Activated CD8-positive, alpha-beta memory T cell treated with anti-CD3 and anti-CD28 coated beads for 1 hour (primary cell): ENCODE measurements at places on chromosomes 3 and 15.

DNA sequence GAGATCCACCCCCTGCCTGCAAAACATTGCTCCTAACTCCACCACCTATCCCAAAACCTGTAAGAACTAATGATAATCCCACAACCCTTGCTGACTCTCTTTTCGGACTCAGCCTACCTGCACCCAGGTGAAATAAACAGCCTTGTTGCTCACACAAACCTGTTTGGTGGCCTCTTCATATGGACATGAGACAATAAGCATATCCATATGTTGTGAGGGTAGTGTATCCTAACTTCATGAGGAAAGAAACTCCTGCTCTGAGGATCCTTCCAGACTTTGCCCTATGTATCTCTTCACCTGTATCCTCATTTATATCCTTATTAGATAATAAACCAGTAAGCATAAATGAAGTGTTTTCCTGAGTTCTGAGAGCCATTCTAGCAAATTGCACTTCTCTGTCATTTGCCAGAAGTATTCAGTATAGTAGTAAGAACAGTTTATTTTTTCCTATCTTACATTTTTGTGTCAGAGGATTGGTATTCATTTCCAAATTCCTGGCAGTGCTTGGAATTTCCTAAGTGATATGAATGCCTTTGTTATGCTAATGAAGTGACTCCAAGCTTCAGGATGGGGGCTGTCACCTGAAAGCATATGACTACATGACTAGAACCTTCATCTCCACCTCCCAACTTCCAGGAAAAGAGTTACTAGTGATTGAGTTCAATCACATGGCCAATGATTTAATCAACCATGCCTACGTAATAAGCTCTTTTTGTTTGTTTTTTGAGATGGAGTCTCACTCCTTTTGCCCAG, 30.2 kb downstream of the TTBK2 start:
- no peak for DNase-seq

DNA sequence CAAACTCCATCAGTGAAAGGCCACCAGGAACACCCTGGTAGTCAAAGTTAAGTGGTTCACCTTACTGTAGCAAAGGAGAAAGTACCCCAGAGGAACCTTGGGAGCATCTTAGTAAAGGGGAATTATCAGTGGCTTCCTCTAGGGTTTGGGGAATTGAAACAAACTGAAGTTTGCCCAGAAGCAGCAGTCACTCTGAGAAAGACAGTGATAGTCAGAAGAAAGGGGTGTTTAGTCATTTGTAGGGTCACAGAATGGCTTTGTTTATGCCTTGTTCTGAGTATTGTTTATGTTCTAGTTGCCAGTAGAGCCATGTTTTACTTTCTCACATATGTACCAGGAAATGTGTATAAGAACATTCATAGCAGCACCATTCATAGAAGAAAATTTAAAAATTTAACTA, 93.8 kb downstream of the FHIT start:
- DNase-seq: no peak

DNA sequence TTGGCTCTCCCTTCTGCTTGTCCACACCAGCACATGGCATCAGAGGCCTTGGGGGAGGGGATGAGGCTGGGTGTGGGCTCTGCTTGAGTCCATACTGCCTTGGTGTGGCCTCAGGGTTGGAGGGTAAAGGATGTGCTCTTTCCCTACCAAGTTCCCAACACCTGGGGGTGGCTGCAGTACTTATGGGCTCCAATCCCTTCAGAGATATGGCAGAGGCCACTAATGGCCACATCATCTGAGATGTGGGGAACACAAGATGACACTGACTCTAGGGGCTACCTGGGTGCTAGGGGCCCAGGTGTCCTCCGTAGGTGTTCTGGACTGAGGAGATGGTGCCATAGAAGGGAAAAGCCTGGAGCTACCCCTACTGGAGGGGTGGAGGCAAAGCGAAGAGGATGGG, 6.9 kb downstream of the CXCR6 start:
- DNase-seq: no peak

DNA sequence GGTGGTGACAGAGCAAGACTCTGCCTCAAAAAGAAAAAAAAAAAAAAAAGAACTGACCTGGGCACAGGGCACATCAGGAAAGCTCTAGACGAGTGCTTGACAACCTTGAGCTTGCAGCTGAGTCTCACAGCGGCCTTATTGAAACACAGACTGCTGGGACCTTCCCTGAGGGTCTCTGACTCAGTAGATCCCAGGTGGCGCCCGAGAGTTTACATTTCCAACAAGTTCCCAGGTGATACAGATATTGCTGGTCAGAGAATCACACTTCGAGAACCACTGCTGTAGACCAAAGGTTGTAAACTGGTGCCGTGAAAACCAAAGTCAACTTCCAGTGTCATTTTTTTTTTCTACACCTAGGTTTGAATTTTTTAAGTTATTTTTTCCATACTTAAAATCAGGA, 573.2 kb upstream of the MDFIC2 start:
- no peak for DNase-seq

DNA sequence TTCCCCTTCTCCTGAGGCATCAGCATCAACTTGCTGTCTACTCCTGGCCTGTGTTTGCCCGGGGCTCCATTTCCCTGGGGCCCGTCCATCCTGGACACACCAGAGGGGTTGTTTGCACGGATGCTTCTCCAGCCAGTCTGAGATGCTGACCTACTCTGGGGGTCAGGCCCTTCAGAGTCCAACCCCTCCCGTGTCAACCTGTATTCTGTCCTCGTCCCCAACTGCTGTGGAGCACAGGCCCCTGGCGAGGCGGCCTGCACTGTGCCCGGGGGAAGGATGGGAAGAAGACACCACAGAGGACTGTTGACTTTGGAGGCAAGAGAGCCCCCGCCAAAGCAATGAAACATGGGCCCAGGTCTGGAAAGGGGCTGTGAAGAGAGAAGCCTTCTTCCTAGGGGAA, 25.8 kb downstream of the ALS2CL start:
- no peak for DNase-seq

DNA sequence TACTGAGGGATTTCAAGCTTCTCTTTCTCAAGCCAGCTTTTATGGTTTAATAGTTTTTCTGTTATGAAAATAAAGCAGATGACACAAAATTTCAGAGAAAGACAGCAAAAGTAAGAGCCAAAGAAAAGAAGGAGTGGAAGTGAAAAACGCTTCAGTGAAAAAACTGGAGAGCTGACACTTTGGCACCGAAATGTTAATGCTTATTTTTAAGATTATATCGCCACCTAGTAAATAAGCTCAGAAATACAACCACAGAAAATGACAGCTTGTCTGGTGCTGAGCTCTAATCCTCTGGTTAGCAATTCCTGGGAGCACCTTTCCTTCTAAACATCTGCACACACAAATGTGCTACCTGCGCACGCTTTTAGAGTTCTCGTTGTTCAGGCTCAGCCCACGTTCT, 101.6 kb downstream of the ZPLD1 start:
- DNase-seq: no peak

DNA sequence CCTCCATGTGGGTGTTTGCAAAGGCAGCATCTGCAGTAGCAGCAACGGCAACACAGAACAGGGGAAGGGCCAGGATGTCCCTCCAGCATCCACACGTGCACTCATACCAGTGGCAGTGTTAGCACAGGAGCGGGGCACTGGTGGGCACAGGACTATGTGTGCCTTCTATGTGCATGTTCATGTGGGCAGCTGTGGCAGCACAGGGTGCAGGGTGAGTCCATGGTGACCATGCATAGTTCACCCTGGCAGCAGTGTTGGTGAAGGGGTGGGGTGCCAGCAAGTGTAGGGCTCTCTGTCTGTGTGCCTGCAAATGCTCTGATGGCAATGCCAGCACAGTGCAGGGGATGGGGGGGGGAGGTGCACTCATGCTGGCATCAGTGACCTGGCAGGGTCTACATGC, 222.1 kb upstream of the SOX14 start:
- DNase-seq: no peak

- DNase-seq: no peak
Observed at GRCh38 chr3:157160658-157161424, 894 bp upstream of the CCNL1 start.

- DNase-seq: no peak
Observed at GRCh38 chr3:52217409-52217805, 8.0 kb downstream of the TLR9 start.

GRCh38 chr3:125257536-125257935, 45.0 kb upstream of the SLC12A8 start:
- DNase-seq: no peak

DNA sequence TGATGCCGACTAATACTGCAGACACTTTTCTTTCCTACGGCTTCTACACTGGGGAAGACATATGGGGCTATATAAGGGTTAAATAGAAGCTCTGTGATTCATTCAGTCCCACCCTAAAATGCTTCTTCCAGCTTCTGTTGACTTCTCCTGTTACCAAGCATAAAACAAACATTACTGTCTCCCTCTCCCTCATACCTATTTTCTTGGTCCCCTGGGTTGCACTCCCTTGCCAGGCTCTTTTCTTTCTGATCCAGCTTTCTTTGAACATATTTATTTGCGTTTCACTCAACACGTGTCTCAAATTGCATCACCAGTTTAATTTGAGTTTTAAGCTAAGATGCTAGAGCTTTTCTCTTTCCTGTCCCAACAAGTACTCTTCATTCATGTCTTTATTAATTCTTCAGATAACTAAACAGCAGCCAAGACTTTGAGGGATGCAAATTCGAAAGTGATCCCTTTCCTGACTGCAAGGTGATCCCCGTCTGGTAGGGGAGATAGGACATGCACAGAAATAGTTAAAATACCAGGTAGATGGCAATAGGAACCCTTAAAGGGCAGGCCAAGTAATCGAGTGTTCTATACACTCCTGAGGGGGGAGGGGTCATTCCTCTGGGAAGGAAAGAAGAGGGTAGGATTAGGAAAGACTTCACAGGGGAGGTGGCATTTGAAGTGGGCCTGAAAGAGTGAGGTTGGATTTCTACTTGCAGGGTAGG, 198.6 kb upstream of the BCL6 start:
- DNase-seq: no peak

- no peak for DNase-seq
Observed at GRCh38 chr15:90637693-90638092, 79.5 kb upstream of the BLM start.

DNA sequence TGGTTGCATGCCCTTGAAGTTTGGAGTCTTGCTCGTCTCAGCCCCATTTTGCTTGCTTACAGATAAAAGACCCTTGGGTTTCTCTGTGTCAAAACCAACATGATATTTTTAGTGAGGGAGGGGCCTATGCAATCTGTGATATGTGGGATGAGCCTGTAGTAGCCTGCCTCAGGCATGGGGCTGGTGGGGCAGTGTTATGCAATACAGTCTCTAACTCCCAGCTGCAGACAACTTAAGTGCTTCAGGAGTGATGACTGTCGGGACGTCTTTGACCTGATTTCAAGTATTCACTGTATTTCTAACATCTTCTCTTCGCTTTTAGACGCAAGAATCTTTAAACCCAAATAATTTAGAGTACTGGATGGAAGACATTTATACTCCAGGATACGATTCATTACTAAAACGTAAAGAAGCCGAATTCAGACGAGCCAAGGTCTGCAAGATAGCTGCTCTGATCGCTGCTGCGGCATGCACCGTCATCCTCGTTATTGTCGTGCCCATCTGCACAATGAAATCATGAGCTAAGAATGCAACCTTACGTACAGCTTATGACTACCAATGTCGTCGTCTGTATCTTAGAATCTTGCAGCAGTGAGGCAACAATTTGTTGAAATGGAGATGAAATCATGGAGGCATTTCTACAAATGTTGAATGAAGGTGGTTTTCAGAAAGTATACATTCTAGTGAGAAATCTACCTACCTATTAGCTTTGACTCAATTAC, 35.9 kb downstream of the MINAR1 start:
- no peak for DNase-seq

DNA sequence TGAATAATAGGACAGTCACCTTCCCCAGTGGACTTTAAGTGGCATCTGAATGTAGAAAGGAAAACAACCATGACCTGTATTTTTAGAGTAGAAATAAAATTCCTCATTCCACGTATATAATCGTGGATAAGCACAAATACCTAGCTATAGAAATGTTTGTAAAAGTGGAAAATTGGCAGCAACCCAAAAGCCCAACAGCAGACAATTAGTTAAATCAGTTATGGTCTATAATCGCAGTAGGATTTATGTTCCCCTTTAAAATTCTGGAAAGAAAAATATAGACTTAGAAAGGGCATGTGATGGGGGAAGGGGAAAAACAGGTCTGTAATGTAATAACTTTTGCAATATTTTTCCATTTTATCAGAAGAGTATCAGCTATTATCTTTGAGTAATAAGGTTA, 241.9 kb upstream of the ST8SIA2 start:
- no peak for DNase-seq

- DNase-seq: no peak
Observed at GRCh38 chr3:146682171-146682570, 77.0 kb upstream of the PLSCR5 start.

DNA sequence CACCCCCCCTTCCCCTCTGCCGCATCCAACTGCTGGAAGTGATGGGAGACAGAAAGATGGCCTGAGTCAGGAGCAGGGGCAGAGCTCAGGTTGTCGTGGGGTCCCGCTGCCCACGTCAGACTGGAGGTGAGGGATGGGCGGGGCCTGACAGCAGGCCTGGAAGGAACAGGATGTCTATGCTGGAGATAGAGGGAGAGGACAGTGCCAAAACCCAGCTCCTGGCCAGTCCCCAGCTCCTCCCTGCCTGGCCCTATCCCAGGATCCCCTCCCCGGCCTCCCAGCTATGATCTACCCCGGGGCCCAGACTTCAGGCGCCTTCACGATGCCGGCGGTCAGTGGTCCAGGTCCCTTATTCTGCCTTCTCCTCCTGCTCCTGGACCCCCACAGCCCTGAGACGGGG, at the start of gene LMAN1L:
TSS of gene LMAN1L (plus strand) at position 303 of the 400 bp plus-strand sequence. CDS start at position 323, 20 bp downstream.
- DNase-seq: no peak

DNA sequence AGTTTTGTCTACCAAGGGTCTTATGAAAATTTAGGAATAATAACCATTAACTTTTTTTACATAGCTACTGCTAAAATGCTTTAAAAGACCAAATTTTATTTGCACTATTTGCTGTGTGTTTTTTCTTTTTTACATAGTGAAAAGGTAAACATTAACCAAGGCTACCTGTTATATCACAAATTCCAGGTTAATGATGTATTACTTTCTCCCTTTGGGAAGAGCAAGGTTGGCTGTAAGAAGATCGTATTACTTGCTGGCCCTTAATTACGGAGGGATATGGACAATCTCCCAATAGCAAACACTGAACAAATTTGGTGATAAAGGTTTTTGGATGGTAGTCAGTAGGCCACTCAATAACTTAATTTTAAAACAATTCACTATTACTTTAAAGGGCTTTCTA, 22.4 kb downstream of the LRRC58 start:
- DNase-seq: no peak

- DNase-seq: no peak
Observed at GRCh38 chr3:179027326-179027900, 44.2 kb downstream of the ZMAT3 start.

GRCh38 chr3:30400926-30401325, 205.5 kb upstream of the TGFBR2 start:
- DNase-seq: no peak

DNA sequence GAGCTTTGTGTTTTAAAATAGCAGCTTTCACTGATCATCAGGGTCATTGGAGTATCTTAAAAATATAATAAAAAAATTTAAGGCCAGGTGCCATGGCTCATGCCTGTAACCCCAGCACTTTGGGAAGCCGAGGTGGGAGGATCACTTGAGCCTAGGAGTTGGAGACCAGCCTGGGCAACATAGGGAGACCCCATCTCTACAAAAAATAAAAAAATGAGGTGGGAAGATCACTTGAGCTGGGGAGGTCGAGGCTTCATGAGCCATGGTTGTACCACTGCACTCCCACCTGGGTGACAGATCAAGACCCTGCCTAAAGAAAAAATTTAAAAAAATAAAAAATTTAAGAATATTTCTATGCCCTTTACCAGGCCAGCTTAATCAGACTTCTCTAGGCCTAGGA, 1.5 kb downstream of the HMCES start:
- DNase-seq: no peak

- no peak for DNase-seq
Observed at GRCh38 chr3:104523136-104523535, 843.6 kb upstream of the ALCAM start.

- no peak for DNase-seq
Observed at GRCh38 chr3:27553886-27554540, 69.8 kb upstream of the SLC4A7 start.
